T-cell (primary cell): ENCODE measurements at places on chromosomes 1 and 21. TPM values are rescaled to one million over a fixed set of nuclear protein-coding genes. Genes with fewer than 3 reads are reported as not detected.

The EPS8L3 gene
- total RNA-seq = not detected

The SEC16B gene
- not detected for total RNA-seq

DNA sequence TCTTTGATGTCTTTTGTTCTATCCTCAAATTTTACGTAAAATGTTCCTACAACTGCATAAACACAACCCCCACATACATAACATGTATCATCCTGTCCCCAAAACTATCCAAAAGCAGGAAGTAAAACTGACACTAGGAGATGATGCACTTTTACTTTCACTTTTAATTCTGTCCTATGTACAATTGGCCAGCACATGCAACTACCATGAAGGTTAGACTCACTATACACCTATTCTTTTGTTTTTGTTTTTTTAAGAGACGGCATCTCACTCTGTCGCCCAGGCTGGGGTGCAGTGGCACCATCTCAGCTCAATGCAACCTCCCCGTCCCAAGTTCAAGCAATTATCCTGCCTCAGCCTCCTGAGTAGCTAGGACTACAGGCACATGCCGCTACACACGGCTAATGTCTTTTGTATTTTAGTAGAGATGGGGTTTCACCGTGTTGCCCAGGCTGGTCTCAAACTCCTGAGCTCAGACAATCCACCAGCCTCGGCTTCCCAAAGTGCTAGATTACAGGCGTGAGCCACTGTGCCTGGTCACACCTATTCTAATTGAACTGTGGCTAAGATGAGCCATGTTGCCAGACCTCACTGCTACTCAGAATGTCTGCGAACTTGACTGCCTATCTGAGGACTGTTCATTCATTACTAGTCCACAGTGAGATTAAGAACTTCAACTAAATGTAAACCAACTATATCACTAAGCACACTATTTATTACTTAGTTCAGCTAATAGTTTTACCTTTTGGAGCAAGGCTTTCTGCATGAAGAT, 48.0 kb downstream of the TOR3A start:
- DNase-seq = no peak

DNA sequence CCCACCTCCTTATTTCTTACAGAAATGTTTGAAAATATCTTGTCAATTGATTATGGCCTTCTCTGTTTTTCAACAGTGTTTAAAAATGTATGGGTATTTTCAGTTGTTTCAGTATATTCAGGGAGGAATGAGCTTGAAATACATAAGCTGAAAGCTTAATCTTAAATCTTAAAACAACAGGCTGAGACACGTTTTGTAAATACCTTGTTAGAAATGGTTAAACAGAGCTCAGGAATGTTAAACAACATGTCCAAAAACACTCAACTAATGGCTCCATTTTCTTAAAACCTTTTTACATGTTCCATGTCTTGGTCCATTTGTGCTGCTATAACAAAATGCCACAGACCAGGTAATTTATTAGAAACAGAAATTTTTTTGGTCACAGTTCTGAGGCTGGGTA, 953.8 kb upstream of the ADGRL2 start:
- no peak for DNase-seq

DNA sequence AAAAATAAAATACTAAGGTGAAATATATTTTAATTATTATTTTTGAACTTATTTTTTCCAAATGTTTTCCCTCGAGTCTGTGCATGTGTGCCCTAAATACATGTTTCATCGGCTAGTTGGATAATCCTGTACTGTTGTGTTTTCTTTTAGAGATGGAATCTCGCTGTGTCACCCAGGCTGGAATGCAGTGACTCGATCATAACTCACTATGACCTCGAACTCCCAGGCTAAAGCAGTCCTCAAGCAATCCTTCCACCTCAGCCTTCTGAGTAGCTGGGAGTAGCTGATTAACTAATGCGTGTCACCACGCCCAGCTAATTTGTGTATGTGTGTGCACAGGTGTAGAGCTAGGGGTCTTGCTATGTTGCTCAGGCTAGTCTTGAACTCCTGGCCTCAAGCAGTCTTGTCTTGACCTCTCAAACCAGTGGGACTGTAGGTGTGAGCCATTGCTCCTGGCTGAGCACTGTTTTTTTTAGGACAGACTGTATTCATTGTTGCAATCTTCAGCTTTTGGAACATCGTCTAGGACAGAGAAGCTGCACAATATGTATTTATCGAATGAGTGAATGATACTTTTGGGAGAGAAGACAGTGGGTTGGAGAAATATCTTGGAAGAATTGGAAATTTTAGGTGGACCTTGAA, 4.8 kb upstream of the TMCO1 start:
- no peak for DNase-seq

- no peak for DNase-seq
Measured at GRCh38 chr1:117634631-117635030, 28.8 kb downstream of the TENT5C start.

- no peak for DNase-seq
Measured at GRCh38 chr1:234781241-234782065, 171.5 kb upstream of the IRF2BP2 start.

GRCh38 chr1:47585141-47585902, 147.5 kb downstream of the FOXD2 start:
- DNase-seq = no peak

GRCh38 chr21:41764558-41765419, 2.1 kb downstream of the RIPK4 start:
- no peak for DNase-seq

DNA sequence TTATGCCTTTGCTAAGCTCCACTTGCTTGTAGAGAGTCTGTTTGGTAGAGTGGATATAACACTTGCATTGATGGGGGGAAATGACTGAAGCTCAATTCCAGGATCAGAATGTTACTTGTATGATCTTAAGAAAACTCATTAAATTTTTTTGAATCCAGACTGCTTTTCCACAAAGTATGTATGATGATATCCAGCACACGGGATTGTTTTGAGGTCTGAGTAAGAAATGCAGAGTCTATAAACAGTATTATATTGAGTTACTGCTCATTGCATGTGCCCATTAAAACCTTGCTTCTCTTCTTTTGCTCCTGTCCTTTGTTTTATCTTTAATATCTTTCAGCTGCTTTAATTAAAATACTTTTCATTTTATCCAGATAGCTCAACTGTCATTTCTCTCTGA, 570.4 kb upstream of the ZRANB2 start:
- no peak for DNase-seq
